ENCODE measurements at places on chromosomes 3 and 15.

DNA sequence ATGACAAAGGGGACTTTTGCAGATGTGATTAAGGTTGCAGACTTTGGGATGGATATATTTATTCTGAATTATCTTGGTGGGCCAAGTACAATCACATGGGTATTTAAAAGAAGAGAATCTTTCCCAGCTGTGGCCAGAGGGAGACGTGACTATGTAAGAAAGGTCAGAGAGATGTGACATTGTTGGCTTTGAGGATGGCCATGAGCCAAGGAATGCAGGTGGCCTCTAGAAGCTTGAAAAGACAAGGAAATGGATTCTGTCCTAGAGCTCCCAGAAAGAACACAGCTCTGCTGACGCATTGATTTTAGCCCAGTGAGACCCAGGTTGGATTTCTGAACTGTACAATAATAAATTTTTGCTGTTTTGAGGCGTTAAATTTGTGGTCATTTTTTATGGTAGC lies 616.0 kb upstream of the TBL1XR1 start:
- no peak for DNase-seq

DNA sequence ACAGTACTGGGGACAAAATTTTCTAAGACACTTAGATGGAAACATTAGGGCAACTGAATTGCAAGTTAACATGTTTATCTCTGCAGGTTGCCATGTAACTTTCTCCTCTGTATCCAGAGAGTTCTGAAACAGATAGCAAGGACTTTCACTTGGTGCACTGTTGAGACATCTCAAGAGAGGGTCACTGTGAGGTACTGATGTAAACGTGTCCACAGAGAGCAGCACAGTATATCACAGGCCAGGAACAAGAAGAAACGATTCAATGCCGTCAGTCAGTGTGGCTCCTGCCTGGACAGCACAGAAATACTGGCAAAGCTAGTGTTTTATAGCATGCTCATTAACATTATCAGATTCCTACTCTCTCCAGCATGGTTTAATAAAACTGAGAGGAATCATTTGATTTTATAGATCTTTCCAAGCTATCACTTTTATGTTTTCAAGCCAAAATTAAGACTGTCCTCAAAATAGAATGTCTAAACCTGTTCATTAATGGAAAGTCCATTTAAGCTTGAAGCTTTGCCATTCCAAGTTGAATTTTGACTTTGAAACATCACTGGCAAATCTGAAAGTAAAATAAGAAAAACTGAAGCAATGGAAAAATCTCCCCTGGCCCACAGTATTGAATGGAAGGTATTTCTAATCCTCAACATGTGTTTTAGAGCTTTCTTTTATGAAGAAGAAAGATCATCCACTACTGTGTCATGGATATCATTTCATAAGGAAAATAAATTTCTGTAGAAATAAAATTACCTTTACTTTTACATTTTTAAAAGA lies 102.7 kb downstream of the IMPG2 start:
- no peak for DNase-seq

- DNase-seq = no peak
These were observed 1530.3 kb downstream of the SI start for GRCh38 chr3:163548015-163548414.

- DNase-seq = no peak
These were observed 62.9 kb upstream of the THSD4 start for GRCh38 chr15:71052356-71052755.
